ENCODE measurements at places on chromosomes 16 and 17.

GRCh38 chr17:50918071-50918932, 52.1 kb upstream of the TOB1 start:
- no peak for DNase-seq

DNA sequence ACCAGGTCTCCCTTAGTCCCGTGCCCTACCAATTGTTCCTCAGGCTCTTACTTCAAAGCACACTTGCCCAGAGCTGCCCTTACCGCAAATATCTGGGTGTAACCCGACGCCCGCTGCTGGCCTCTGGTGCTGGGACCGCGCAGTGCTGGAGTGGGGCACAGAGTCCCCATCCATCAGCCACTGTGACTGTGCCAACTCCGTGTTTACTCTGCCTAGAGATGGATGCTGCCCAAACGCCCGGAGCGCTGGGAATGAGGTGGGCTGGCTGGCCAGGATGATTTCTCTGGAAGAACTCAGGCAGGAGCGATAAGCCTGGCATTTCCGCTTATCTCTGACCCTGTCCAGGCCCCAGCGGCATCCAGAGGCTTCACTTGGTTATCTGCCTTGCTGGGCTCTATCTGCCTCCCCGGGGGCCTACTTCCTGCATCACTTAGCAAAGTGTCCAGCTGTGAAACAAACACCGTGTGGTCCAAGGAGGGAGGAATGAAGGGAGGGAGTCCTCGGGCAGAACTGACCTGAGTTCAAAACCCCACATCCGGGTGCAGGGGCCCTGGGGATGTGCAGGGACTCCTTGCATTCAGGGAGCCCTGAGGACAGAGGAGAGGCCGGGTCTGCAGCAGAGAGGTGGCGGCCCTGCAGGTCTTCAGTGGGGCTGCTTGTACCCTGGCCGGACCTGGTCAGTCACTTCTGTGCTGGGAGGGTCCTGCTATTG, 9.4 kb upstream of the MYLK3 start:
- peak; percentile 62 for DNase-seq

DNA sequence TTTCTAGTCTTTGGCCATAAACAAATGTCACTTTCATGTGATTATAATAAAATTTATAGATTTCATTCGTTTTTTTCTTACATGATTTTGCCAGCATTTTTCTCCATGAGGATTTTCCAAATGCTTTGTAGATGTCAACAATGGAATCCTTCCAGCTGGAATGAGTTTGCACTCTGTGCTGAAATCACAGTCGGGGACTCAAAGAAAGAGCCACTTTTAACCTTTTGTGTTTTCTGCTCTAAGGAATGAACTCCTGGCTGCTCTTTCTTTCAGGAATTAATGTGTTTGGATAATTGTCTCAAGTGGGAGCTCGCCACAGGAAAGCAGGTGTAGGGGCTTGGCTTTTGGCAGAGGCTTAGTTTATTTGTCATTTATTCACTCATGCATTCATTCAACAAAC, 372.3 kb upstream of the SALL1 start:
- DNase-seq: no peak

GRCh38 chr16:87691686-87692079, 74.1 kb downstream of the KLHDC4 start:
- no peak for DNase-seq

DNA sequence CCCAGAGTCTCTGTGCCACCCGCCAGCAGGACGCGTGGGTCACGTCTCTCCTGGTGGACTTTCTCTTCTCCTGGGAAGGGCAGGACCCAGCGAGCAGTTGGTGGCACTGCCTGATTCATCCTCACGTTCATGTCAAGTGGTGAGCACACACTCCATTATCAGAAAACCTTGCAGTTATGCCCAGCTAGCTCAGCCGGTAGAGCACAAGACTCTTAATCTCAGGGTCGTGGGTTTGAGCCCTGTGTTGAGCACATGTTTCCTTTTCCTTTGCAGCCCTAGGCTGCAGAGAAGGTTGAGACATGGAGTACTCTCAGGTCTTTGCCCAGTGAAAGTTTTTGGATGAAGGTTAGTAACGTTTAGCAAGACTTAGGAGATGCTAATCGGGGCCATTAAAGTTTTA, 8.0 kb downstream of the OR1F1 start:
- no peak for DNase-seq

DNA sequence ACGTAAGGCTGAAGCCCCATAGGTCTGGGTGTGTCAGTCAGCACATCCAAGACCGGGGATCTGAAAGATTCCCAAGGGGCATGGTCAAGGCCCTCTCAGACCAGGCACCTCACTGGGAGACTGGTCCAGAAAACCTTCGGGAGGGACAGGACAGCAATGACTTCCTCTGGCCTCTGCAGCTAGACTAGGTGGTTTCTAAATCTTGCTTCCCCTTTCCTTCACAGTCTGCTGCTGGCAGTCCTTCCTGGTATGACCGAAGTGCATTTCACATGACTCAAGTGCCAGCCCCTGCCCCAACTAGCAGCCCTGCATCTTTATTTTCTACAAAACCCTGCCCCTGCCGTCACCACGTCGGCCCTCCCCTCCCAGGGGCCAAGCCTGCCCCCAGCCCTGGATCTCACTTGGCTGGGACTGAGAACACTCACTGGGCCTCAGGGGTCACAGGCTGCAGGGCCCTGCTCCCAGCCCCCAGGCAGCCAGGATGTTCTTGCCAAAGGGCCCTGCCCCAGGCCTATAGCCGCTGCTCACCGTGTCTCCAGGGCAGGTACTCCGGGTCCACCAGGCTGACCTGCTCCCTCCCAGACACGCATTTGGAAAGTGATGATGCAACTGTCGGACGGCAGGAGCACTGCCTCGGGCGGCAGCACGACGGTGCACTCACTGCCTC, 18.3 kb downstream of the POLR3K start:
- DNase-seq: no peak

GRCh38 chr17:56908001-56908542, 5.8 kb downstream of the TRIM25 start:
- no peak for DNase-seq

DNA sequence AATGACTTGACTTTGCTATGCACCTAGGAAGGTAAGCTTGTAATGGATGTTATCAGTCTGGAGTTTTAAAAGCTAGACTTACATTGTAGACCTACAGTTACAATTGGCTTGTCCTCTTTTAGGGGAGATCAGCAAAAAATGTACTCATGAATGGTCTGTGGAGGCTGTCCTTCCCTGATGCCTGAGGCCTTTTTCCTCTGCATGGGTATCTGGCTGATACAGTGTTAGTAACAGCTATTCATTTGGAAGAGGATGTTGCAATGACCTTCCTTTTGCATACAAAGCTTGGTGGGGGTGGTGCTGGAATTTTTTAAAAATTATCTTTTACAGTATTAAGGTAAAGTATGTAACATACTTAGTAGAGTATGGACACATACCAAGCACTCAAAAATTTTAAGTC, 525.5 kb downstream of the KIF2B start:
- no peak for DNase-seq

GRCh38 chr17:28573966-28574480, 2.7 kb downstream of the ALDOC start:
- DNase-seq: no peak

GRCh38 chr17:73436954-73437353, 125.2 kb upstream of the CDC42EP4 start:
- DNase-seq: no peak

GRCh38 chr17:14499976-14500375, 199.1 kb downstream of the HS3ST3B1 start:
- no peak for DNase-seq

DNA sequence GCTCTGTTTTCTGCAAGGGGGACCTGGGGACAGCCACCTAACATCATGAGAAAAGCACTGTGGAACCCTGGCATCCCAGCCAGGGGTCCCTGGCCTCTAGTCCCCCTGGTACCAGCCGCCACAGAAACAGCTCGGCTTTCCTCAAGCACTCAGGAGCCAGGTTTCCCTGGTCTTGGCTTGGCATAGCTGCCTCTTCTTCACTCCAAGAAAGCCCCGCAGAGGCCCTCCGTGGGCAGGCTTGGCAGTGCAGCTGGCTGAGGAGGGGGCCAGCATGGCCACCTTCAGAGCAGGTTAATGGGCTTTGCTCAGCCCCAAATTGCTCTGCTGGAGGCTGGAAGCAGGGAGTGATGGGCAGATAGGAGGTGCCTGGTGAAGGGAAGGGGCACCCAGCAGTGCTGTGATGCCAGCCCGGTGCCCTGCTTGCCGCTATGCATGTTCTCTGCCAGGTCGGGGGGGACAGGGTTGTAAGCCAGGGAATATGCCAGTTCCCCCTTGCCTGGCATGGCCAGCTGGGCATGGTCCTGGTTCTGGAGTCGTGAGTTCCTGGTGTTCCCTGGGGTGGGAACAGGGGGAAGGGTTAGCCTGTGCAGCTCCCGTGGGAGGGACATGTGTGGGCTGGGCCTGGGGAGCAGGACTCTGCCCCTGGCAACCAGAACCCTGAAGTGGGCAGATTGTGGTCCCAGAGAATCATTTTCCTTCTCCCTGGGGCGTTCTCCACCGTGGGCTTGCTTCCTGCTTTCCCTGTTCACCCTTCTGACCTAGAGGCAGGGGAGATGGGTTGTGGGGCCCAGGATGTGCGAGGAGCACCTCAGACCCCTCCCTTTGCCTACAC, 3.2 kb downstream of the ANKRD13B start:
- DNase-seq: no peak

DNA sequence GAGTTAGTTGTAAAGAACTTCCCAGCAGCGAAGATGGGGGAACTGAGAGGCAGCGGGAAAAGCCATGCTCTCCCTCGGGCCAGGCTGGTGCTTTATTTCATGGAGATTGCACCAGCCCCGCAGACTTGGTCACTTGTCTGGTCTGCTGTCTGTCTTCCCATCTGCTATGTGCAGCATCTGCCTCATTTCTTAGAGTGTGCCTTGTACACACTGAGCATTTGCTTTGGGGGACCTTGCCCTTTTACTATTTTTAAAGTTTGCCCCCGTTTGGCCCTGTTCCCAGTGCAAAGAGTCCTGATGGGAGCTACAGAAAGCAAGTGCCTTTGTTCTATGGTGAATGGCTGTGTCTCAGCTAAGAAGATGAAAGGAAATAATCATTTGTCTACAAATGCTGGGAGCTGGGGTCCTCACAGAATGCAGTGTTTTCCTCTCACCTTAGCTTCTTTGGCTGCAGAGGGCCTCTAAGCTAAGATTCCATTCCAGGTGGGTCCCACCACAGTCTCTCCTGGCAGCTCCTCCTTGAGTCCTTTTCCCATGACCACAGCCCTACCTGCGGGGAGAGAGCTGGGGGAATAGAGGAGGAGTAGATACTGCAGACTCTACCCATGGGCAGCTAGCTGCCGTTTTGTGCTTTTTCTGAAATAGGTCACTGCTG, 25.1 kb upstream of the CNOT1 start:
- no peak for DNase-seq

DNA sequence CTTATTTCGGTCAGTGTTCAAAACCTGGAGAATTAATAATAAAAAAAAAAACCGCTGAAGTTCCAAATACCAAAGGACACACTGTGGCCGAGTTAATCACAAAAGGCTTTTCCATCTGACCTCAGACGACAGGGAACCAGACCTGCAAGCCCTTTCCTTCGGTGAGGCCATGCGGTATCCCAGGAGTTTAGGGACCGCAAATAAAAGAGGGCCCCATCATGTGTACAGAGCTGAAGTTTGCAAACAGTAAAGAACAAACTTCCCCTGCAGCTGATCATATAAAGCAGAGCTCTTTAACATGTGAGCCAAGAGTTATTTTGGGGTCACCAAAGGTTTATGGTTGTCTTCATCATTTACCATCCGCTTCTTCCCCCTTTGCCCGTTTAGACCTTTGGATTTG, 33.0 kb upstream of the FOXJ1 start:
- peak; percentile 40 for DNase-seq

DNA sequence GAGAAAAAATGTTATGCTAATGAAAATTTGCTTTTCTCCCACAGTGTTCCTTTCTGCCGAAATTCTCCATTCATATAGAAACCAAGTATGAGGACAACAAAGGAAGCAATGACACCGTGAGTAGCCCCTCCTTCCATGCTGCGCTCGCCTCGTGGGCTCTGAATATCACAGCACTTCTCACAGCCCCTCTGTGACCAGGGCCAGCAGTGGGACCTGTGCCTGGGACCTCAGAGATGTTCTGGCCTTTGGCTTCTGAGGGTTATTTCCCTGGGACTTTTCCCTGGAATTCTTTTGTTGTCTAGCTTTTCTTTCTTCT, 139.6 kb upstream of the NOL11 start:
- no peak for DNase-seq

- DNase-seq: no peak
Measured at GRCh38 chr17:17079761-17080160, 37.5 kb downstream of the MPRIP start.

GRCh38 chr17:80795754-80796153, 195.9 kb upstream of the CHMP6 start:
- DNase-seq: peak; percentile 67

- DNase-seq: no peak
Measured at GRCh38 chr17:1878419-1879121, 48.8 kb downstream of the RPA1 start.

GRCh38 chr16:3508736-3509135, 7.9 kb downstream of the CLUAP1 start:
- no peak for DNase-seq

- DNase-seq: no peak
Measured at GRCh38 chr16:30122604-30123160, 338 bp downstream of the MAPK3 start.

GRCh38 chr17:42979511-42980273, at the start of gene PTGES3L:
Gene PTGES3L, minus strand, starts transcription at chr17:42980080. Its CDS starts 27 bp downstream, at chr17:42980053.
- peak; percentile 67 for DNase-seq

DNA sequence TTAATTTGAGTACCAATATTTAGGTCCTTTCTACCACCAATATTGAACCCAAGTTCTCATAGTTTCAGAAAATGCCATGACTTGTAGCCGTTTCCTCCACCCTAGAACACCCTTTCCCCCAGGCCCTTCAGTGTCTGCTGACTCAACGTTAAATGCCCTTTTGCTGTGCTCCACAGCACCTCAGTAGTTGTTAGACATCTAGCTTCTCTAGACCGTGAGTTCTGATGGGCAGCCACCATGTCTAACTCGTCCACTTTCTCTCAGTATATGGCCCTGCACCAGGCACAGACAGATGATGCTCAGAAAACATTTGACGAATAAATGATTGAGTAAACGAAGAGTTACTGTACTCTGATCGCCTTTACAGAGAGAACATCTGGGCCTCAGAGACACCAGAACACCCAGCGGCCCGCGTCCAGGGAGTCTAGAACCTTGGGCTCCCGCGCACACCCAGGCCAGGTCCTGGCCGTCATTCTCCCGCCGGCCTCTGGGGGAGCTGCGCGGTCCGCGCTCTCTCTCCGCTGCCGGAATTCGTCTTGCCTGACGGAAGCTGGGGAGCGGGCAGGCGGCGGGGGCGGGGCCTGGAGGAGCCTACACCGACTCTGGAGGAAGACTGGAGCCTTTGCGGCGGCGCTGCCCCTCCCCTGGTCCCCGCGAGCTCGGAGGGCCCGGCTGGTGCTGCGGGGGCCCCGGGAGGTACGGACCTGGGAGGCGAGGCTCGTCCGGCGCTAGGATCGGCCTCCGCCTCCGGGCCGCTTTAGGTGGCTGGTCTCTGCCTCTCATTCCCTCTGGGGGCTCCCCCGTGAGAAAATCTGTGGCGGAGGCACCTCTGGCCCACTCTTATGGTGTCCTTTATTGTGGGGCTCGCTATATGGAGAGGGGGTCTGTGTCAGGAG, at the start of gene NKIRAS2:
Gene NKIRAS2 (plus strand): TSS at position 582 of the 896 bp plus-strand sequence. CDS start 1,488 bp downstream, outside the sequence.
- peak; percentile 78 for DNase-seq

DNA sequence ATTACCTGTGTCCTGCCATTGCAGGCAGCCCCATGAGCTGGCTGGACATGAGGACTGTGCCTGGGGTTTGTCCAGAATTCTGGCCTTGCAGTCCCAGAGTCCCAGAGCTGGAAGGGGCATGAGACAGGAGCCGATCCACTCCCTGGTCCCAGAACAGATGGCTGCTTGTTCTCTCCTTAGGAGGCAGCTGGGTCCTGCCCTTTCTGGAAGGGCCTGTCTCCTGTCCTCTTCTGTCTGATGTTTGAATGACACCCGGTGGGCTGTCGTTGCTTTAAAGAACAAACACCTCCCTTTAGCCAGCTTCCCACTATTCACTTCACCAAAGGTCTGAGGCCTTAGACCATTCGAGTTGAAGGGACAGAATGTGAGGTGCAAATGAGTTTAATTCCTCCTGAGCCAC, 63.8 kb downstream of the RAP1GAP2 start:
- DNase-seq: no peak

All from SHP77 treated with DMSO at 0.1 percent for 48 hours (cell line).